ENCODE measurements at places on chromosomes 2 and 18. TPM values are rescaled to one million over a fixed set of nuclear protein-coding genes. Genes with fewer than 3 reads are reported as not detected.

Gene UGT1A5
- total RNA-seq, result not detected

Gene FBXO48
- total RNA-seq, result 0.43 TPM

Gene OLA1
- 59.4 TPM for total RNA-seq

Gene ATP6V1B1
- total RNA-seq, result 0.51 TPM

Gene DYSF
- total RNA-seq, result 0.70 TPM

Gene MOGAT1
- total RNA-seq, result not detected

Gene TMEM198
- 1.9 TPM for total RNA-seq

Gene LIPG
- total RNA-seq, result 5.6 TPM

Gene CLIP4
- 35.9 TPM for total RNA-seq

Gene GPD2
- total RNA-seq, result 36.6 TPM

Gene FSIP2
- under 0.01 TPM for total RNA-seq

Gene TMEM37
- total RNA-seq, result 7.6 TPM
